IPS DF 19.7 (cell line): ENCODE measurements at places on chromosomes 5 and 9.

- DNase-seq: no peak
Observed at GRCh38 chr9:83986765-83987401, 6.3 kb downstream of the RMI1 start.

GRCh38 chr5:155983954-155984353 is 343.0 kb upstream of the SGCD start:
- no peak for DNase-seq

DNA sequence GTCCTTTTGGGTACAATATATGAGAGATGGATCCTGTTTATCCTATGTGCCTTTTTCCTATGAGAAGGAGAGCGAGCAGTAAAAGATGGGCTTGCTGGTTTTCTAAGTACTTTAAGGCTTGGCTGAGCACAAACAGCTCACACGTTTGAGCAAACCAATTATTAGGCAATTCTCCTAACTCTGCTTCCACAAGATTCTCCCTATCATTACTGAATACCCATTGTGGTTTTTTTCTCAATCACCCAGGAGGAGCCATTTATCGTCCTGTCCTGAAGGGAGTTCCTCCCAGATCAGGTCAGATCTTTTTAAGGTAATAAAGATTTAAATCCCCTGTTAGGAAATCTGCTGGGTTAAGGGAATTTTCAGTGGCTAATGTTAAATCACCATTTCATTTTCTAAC is 19.4 kb upstream of the C1QTNF3 start:
- no peak for DNase-seq

- DNase-seq: no peak
Observed at GRCh38 chr5:106408141-106408540, 1262.6 kb downstream of the EFNA5 start.

DNA sequence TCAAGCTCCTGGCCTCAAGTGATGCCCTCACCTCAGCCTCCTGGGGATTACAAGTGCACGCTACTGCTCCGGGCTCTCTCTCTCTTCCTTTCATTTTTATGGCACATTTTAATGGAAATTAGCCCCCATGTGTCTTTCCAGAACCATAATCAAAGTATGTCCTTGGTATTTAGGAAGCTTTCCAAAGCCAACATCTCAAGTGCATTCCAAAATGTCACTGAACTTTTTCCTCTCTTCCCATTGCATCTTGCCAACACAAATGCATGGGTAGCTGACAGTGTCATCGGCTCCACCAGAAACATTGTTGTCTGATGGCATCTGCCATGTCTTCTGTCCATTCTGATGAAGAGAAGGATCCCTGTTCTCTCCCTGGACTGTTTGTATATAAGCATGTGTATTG is 90.5 kb upstream of the ANXA1 start:
- no peak for DNase-seq
